Progenitor cell of endocrine pancreas (in vitro differentiated cells): ENCODE measurements at places on chromosomes 6 and 20. TPM values are rescaled to one million over a fixed set of nuclear protein-coding genes. Genes with fewer than 3 reads are reported as not detected.

DNA sequence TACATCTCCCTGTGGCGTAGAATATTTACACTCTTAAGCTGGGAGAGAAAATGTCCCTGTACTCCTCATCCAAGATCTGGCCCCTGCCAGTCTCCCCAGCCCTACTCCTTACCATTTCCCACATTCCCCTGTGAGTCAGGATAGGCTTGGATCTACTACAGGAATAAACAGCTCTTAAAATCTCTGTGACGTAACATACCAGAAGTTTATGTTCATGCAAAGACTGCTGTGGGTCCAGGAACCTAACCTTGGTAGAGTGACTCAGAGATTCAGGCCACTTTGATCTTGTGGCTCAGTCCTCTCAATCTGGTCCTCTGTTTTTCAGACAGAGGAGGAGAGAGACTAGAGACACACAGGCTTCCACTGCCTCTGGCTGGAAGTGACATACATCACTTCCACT lies 38.5 kb upstream of the GPR6 start:
- DNase-seq = no peak

DNA sequence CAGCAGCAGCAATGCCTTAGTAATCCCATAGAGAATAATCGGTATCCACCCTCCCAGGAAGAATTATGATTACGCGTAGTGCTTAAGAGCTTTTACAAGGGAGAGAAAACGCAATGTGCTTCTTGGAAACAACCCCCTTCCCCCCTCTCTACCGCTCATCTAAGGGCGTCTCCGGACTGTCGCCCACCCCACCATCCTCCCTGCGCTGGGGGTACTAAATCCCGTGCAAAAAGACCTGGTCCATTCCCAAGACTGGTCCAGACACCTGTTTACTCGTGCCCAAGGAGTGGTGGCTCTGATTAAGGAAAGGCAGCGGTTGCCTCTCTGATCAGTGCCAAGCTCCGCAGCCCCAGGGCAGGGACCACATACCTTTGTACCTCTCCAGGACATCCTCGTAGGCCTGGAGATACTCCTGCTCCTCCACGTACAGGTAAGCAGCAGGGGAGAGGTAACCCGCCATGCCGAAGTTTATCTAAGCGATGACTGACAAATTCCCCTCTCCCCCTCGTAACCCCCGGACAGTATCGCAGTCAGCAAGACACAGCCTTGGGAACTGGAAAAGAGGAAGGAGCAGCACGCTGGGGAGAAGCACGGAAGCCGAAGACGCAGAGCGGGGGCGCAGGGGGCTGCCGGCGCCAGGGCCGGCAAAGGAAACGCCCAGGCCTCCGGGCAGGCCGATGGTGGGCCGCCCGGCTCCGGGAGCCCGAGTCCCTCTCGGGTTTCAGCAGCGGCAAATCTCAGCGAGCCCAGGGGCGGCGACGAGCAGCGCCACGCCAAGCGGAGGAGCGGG lies 112.0 kb upstream of the BEND6 start:
- no peak for DNase-seq

DNA sequence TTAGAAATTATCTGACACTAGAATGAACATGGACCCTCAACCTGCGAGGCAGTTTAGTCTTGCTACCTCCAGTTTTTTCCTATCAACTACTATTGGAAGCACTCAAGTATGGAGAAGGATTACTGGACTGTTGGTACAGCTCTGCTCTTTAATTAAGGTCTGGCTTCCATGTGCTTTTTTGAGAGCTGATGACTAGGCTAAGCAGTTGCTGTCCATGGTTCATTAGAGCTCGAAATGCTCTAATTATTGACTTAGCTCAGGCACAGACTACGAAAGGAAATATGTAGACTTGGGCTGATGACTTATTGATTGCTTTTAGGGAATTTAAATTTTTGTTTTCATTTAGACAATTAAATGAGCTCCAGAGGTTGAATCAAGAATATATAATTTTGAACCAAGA lies 1281.6 kb downstream of the HACE1 start:
- DNase-seq = no peak

DNA sequence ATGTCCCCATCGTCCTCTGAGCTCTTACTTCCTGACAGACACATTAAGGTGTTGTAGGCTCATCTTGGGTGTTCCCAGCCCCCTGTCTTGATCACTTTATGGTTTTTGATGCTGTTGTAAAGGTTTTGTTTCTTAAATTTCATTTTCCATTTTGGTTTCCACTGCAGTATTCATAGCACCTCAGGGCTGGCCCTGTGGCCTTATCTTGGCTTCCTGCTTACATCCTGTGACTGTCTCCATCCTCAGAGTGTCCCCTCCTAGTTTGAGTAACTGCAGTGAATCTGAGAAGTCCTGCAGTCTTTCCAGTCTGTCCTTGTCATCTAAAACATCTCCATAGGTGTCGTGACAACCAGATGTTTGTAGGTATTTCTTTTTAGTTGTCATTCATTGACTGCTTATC lies 50.9 kb downstream of the JARID2 start:
- DNase-seq = no peak

- DNase-seq = no peak
Observed at GRCh38 chr20:58795923-58796245, 54.8 kb downstream of the GNAS-AS1 start.

DNA sequence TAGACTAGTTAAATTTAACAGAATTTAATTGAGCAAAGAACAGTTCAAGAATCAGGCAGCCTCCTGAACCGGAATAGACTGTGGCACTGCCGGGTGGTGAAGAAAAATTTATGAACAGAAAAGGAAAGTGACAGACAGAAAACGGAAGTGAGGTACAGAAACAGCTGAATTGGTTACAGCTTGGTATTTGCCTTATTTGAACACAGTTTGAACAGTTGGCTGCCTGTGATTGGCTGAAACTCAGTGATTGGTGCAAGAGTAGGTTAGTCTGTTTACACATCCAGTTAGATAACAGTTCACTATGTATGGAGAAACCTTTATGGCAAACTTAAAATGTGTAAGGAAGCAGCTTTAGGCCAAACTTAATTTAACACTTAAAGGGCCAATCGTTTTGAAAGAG lies 116.0 kb upstream of the CITED2 start:
- no peak for DNase-seq

DNA sequence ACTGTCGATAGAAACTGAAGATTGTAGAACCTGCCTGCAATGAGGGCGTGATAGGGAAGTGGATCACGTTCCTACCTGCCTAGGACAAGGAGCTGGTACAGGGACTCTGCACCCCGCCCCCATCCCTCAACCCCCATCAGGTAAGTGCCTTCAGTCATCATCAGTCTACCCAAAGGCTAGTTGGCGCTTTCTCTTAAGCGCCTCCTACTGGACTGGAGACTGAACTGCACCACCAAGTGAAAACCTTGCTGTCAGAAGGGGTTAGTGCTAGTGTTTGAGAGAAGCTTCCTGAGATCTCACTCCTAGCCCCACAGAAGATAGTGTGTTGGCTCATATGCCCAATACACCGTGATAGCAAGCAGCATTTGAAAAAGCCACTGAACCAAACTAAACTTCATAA lies 706.5 kb upstream of the MAN1A1 start:
- DNase-seq = no peak

The TCF21 gene
- not detected in 2 replicates for total RNA-seq

The RSPO4 gene
- 1.4 and 1.7 TPM in 2 replicates for total RNA-seq

The TP53RK gene
- 11.1 and 11.5 TPM in 2 replicates for total RNA-seq

The SYCP2 gene
- total RNA-seq = 1.4 and 2.2 TPM in 2 replicates

The TFAP2C gene
- 0.50 and 0.80 TPM in 2 replicates for total RNA-seq

The TMEM244 gene
- total RNA-seq = not detected in 2 replicates
